ENCODE measurements at places on chromosomes 13 and 19.

DNA sequence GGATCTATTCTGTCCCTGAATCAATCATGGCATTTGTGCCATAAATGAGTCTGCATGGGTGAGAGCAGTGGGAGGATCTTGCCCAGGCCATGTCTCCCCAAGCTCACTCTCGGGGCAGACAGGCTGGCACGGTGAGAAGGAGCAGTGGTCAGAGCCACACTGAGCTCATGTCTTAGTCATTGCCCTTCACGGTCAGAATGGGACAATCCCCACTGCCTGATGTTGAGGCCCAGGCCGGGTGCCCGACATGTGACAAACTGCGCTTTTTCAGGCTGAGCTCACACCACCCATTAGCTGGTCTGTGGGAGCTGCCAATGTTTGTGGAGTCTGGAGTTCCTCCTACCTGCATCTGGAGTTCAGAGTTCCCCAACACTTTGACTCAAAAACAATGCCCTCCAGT lies 481.9 kb downstream of the COG6 start:
- DNase-seq = peak; percentile 37

- peak; percentile 50 for DNase-seq
These were observed 2.3 kb downstream of the DDX39A start for GRCh38 chr19:14416817-14417231.

GRCh38 chr19:4052114-4052992 lies 14.3 kb downstream of the ZBTB7A start:
- DNase-seq = no peak

GRCh38 chr13:22812793-22813192 lies 368.0 kb upstream of the SGCG start:
- no peak for DNase-seq

DNA sequence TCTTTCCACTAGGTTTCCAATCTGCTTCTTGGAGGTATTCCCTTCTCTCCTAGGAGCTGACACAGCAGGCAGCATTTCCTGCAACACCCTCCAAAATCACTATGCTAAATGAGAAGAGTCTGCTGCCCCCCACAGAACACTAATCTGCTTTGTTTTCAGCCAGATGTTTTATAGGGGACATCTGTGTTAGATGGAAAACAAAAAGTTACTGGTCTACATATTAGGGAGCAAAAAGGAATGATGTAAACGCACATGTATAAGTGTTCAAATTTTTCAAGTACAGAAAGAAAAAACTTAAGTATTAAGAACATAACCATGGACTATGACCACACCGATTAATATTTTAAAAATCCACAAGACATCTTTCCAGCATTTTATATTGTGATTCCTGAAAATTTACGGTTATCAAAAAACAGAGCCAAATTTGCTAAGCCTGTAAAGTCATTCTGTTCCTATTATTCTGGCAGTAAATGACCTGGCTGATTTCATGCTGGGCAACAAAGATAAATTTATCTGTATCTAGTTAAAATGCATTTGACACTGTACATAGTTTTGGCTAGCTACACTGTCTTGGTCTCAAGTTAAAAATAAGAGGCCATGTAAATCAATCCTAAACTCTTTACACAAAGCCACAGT lies 63.3 kb downstream of the DCLK1 start:
- DNase-seq = no peak

DNA sequence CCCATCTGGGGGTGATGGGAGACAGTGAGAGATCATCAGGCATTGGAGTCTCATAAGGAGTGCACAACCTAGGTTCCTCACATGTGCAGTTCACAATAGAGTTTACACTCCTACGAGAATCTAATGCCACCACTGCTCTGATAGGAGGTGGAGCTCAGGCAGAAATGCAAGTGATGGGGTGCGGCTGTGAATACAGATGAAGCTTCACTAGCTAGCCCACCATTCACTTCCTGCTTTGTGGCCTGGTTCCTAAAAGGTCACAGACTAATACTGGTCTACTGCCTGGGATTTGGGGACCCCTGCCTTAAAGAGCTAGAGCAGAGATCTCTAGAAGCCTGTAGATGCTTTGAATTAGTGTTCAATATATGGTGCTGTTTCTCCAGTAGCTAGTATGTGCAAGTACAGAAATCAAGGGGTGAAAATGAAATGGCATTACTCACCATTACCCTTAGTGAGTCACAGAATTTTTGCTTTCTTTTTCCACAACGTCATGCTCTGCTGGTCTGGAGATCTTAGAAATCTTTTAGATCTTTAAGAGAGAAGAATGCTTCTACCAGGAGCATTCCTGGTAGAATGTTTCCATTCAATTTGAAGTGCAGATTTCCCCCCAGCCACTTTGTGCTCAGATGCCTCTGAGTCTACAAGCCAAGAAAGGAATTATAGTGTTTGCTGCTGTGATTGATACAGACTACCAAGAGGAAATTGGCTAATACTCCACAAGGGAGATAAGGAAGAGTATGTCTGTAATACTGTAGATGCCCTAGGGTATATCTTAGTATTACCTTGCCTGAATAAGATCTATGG lies 2301.2 kb downstream of the PCDH9 start:
- DNase-seq = no peak

- no peak for DNase-seq
These were observed 11.2 kb upstream of the COMP start for GRCh38 chr19:18802354-18802753.

- no peak for DNase-seq
These were observed 3.5 kb downstream of the FOSB start for GRCh38 chr19:45471111-45471930.

DNA sequence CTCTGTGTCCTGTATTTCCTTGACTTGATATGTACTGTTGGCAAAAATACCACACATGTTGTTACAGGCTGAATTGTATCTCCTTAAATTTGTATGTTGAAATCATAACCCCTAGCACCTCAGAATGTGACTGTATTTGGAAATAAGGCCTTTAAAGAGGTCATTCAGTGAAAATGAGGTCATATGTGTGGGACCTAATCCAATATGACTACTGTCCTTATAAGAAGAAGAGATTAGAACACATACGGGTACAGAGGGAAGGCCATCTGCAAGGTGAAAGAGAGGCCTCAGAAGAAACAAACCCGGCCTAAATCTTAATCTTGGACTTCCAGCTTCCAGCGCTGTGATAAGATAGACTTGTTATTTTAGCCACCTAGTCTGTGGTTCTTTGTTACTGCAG lies 202.5 kb downstream of the NUFIP1 start:
- peak; percentile 29 for DNase-seq

DNA sequence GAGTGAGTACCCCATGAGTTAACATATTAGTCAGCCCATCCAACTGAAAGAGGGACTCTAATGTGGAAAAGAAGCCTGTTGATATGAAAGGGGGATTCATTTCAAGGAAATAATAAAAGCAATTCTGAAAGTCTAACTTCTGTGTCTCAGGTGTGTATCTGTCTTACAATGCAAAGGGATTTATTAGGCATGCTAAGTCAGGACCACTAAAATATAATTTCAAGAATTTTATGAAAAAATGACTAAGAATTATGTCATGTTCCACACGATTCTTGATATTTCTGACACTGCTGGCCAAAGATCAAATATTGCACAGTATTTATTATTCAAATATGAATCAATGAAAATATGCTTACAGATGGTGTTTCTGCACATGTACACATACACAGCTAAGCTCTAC lies 130.8 kb downstream of the KLF12 start:
- no peak for DNase-seq

DNA sequence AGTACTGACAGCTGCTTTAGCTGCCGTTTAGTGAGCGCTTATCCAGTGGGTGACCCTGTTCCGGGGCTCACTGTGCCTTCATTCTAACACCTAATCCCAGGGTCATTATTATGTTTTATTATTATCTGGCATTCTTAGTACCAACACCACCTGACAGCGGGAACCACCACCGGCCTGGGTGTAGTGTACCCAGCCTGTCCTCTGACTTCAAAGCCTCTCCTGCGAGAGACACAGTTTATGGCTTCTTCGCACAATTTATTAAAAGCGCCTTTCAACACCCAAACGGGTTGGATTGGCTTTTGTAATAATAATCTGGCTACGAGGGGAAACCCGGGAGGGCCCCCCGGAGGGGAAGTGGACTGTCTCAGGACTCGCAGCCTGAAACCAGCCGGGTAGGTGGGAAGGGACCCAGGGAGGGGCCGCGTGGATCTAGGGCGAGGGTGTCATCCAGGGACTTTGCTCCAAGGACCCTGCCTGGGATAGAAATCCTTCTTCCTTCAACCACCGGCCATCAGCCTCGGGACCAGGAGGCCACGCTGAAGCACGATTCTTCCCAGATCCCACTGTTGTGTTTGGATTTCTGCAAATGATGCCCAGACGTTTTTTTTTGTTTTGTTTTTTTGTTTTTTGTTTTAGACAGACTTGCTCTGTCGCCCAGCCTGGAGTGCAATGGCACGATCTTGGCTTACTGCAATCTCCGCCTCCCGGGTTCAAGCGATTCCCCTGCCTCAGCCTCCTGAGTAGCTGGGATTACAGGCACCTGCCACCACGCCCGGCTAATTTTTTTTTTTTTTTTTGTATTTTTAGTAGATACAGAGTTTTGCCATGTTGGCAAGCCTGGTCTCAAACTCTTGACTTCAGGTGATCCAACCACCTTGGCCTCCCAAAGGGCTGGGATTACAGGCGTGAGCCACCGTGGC lies 1.6 kb upstream of the ZBTB7A start:
- peak; percentile 51 for DNase-seq

DNA sequence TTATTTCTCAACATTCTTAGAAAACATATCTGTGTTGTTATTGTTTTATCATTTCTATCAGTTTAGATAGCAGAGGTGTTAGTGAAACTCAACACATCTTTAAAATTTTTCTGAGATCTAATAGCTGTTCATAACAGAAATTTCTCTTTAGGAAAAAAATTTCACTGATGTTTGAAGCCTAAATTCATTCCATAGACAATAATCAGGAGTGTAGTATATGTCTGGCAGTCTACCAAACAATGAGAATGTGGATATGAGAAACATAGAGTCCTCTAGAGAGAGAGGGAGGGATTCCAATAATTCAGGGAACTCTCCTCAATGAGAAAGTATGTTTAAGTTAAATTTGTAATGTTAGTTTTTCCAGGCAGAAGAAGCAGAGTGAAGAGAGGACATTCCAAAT lies 118.2 kb upstream of the EDNRB start:
- no peak for DNase-seq

GRCh38 chr13:32316501-32316900 lies 1.2 kb downstream of the BRCA2 start:
- peak; percentile 62 for DNase-seq

GRCh38 chr13:97142452-97142851 lies 79.7 kb upstream of the MBNL2 start:
- no peak for DNase-seq

DNA sequence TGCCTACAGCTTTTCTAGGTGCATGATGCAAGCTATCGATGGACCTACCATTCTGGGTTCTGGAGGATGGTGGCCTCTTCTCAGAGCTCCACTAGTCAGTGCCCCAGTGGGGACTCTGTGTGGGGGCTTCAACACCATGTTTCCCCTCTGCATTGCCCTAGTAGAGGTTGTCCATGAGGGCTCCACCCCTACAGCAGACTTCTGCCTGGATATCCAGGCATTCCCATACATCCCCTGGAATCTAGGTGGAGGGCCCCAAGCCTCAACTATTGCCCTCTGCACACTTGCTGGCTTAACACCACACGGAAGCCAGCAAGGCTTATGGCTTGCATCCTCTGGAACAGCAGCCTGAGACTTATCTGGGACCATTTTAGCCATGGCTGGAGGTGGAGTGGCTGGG lies 1299.9 kb upstream of the MIR17HG start:
- no peak for DNase-seq

- peak; percentile 84 for DNase-seq
These were observed 90.5 kb upstream of the SLC15A1 start for GRCh38 chr13:98842858-98843481.

DNA sequence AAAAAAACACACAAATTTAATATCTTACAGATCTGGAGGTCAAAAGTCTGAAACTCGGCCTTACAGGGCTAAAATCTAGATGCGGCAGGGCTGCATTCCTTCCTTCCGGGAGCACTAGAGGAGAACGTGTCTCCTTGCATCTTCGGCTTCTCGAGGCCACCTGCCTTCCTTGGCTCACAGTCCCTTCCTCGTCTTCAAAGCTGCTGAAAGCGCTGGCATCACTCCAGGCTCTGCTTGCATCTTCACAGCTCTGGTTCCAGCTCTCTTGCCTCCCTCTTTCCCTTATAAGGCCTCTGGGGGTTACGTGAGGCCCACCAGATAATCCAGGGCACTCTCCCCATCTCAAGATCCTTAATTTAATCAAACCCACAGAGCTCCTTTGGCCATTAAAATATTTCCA lies 10.5 kb downstream of the XRCC1 start:
- no peak for DNase-seq

- DNase-seq = peak; percentile 84
These were observed 45.8 kb downstream of the GGACT start for GRCh38 chr13:100542826-100543156.

DNA sequence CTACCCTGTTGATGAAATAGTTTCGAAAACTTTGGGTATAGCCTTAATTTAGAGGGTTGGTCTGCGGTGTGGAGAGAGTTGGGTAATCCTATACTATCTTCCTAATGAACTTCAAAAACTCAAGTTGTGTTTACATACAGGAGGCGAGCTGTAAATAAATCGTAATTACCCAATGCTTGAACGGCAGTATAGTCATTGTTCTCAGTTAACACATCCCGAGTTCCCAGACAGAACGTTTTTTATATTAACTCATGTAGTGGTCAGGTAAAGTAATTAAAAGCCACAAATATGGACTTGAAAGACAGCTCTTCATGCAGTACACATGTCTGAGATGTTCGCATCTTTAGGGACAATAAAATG lies 1.5 kb downstream of the PDS5B start:
- no peak for DNase-seq

GRCh38 chr13:22211876-22212275 lies 541.0 kb downstream of the FGF9 start:
- DNase-seq = no peak

DNA sequence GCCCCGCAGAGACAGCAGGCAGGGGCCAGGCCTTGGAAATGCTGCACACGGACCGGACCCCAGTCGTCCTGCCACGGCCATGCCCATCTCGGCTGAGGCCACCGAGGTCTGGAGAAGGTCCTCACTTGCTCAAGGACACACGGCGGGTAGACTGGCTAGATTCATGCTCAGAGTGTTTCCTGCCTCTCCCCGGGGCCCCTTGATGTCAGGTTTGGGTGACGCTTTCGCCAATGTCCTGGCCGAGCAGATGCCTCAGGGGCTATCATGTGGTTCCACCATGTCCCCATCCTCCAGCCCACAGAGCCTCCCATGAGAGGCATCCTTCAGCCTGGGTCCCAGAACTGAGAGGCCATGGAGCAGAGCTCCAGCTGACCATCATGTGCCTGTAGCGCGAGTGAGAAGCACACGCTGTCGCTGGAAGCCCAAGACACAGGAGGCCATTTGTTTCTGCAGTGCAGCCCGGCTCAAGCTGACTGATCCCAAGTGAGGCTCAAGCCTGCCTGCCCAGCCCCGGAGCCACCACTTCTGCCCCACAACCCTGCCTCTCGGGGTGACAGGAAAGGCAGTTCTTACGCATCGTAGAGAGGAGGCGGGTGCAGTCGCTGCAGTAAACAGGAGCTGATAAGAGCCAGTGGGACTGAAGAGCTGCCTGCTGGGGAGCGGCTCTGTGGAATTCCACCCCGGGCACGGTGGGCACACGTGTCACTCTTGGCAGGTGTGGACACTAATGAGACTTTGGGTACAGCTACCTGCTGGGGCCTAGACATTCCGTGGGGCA lies 53.9 kb upstream of the GAS6 start:
- DNase-seq = no peak

All from suppressor macrophage treated with lipopolysaccharide for 4 hours (primary cell).